Nucleus accumbens (tissue), 56 donors: ENCODE measurements at places on chromosomes 12 and 14.

DNA sequence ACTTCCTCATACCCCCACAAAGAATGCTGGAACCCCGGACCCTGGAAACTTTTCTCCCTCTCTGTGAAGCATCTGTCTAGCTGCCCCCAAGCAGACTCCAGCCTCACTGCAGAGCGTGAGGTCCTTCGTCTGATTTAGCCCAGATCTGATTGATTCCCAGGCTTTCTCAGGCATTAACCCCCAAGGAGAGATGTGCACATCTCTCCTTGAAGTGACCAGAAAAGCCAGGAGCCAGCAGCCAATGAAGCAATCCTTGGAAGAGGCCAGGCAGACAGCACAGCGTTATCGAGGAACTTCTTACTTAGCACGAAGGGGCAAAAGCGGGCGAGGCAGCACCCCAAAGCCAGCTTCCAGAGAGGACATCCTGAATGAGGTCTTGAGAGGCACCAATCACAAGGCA, 100.7 kb downstream of the ZFP36L1 start:
- DNase-seq = no peak

- DNase-seq = no peak
Observed at GRCh38 chr14:49594347-49595091, 4.2 kb upstream of the LRR1 start.

GRCh38 chr14:23079716-23080115, 15.2 kb downstream of the ACIN1 start:
- DNase-seq = no peak

- DNase-seq = no peak
Observed at GRCh38 chr14:73722581-73722980, 8.4 kb upstream of the PNMA1 start.

GRCh38 chr12:91926848-91927247, 218.8 kb downstream of the BTG1 start:
- no peak for DNase-seq

DNA sequence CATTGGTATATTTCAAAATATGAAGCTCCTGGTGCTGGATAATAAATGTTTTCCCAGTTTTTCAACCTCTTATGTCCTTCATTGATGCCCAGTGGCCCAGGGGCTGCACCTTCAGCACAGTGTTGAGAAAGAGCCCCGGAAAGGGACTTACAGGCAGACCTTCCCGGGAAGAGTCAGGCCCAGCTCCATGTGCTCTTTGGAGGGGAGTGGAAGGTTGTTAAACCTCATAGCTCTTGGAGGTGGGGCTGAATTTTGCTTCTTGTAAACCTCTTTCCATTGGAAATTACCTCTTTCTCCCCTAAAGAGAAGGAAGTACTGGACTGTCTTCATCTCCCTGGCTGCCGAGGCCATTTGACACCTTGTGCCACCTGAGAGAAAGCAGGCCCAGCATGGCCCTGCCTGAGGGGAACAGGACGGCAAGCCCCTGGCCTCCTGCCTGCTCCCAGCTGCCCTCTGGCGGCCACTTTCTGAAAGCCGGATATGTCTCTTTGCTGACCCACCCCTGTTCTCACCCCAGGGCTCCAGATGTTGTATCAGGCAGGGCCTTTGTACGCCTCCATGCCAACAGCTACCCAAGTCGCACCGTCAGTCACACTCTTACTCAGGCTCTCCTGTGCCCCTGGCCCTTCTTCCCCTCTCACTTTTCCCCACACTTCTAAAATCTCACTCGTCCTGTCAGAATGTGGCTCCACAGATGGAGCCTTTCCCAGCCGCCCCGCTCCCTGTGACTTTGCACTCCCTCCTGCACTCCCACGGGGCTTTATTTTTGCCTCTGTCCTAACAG, 43.0 kb downstream of the EVL start:
- DNase-seq = peak; percentile 84

DNA sequence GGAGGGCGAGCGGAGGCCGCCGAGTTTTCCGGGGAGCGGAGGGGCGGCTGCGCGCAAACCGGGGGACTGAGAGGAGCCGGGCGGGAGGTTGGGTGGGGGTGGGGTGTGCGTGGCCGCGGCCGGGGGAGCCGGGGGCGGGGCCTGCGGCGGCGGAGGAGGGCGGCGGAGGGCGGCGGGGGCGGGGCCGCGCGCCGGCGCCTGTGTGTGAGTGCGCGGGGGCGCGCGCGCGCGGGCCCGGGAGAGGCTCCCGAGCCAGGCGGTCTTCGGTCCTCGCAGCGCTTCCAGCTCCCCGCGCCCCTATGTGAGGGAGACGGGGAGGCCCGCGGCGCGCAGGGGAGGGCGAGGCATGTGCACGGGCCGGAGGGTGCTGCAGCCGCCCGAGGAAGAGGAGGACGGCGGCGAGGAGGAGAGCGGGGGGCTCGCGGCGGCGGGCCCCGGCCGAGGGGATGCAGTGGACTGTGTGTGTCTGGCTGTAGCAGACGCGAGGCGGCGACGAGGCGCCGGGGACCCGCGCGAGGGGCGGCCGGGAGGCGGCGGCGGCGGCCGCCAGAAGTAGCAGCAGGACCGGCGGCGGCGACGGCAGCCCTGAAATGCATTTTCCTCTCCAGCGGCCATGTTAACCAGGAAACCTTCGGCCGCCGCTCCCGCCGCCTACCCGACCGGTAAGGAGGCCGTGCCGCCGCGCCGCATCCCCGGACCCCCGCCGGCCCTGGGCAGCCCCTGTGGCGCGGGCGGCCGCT, at the start of gene DYRK2:
TSS of gene DYRK2 (plus strand) at position 225 of the 740 bp plus-strand sequence. CDS start at position 614, 389 bp downstream.
- DNase-seq = peak; percentile 53

DNA sequence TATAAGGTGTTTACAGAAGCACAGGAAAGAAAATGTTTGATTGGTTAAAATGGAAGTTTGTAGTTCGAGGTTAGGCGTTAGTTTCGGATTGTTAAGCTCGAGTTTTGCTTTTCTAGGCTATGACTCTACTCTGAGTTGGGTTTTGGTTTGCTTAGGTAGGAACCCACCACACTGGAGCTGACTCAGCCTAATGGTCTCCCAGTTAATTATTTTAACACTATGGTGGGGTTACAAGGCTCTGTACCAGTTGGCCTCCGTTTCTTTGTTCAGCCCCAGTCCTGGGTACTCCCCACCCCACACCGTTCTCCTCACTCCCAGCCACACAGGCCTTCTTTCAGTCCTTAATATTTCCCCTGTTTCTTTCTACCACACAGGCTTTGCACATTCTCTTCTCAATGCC, 583.9 kb downstream of the NRXN3 start:
- no peak for DNase-seq

DNA sequence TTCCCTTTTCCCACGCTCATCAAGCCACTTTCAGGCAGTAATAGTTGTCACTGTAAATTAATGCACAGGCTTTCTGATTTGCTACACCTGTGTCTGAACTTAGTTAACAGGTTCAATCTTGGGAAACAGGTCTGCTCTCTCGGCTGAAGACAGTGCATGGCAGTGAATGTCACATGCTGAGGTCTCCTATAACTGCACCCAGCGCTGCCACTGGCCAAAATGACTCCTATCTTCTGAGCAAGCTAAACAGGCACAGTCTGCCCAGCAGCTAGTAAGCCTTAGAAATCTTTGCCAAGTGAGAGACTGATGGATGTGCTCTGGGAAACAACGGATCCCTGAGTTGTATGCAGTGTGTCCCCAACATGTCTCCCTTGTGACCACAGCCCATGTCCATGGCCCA, 25.2 kb upstream of the FOXN3 start:
- no peak for DNase-seq

- peak; percentile 74 for DNase-seq
Observed at GRCh38 chr12:100794441-100795173, at the start of gene ANO4. TSS of gene ANO4 (plus strand) at chr12:100794776. CDS start at chr12:100901786, 107,010 bp downstream.

- DNase-seq = no peak
Observed at GRCh38 chr12:124720004-124720680, 143.5 kb downstream of the SCARB1 start.

GRCh38 chr12:2233034-2233433, 180.2 kb downstream of the CACNA1C start:
- no peak for DNase-seq

DNA sequence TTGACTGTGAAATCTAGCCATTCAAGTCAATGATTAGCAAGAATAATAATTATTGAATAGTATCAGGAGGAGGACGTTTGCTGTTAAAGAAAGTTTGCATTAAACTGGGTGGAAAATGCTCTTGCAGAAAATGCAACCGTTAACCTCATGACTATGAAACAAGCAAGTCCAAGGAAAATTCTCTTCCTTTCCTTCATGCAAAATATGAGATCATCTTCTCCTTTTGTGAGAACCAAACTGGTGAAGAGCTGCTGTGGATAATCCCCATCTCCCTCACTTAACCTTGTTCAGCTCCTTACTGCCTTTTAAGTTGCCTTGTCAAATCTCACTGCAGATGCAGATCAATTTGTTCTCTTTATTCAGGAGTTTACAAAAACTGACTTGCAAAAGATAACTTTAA, 142.5 kb downstream of the BCAT1 start:
- no peak for DNase-seq

DNA sequence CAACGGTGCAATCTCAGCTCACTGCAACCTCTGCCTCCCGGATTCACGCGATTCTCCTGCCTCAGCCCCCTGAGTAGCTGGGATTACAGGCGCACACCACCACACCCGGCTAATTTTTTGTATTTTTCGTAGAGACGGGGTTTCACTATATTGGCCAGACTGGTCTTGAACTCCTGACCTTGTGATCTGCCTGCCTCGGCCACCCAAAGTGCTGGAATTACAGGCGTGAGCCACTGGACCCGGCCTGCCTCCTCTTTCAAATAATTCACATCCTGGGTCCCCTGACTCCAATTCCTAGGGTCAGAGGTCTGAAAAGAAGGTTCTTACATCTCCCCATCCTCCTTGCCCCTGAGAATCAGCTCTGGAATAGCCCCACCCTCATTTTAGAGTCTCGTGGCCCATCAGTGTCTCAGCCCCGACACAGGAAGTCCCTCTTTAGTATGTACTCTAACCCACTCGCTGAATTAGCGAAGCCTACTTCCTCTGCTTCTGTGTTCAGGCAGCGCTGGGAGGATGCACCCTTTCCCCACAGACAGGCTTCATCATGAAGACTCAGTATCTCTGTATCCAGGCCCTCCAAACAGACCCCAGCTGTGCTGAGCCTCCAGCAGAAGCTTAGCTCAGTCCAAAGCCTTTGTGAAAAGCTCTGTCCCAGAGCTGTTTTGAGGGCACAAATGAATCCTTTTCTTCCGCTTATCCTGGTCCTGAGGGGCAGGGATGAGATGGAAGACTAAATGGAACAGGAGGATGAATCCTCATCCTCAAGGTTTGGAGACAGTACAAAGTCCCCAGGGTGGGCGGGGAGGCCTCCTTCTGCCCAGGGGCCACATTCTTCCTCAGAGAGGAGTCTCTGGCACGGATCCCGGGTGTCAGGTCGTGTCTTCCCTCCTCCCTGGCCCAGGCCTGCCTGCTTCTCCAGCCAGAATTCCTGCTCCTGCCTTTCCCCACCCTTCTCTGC, 3.5 kb downstream of the LPAR5 start:
- DNase-seq = no peak

- DNase-seq = no peak
Observed at GRCh38 chr12:68406134-68406576, 74.0 kb upstream of the MDM1 start.

- DNase-seq = no peak
Observed at GRCh38 chr12:25130741-25131188, 64.2 kb downstream of the DNAI7 start.

DNA sequence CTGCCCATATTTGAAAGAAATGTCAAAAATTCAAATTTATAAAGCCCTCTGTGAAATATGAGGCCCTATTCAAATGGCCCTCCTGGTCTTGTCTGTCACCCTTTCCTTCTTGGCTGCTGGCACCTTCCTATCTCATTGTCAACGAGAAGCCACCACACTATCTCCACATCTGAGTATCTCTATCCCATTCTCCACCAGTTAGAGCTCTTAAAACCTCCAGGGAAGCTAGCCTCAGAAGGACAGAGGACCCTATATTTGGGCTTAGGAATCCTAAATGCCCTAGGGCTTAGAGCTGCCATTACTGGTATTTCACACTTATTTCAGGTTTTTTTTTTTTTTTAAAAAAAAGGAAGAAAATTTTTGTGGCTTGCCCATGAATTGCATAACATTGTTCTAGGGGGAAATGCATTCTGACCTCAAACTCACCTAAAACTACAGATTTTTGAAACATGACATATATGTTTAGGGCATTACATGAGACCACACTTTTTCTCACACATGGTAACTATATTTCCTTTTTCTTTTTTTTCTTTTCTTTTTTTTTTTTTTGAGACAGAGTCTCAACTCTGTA, 25.0 kb downstream of the SLC25A21 start:
- no peak for DNase-seq

- DNase-seq = no peak
Observed at GRCh38 chr14:33568935-33569579, 381.8 kb downstream of the EGLN3 start.

DNA sequence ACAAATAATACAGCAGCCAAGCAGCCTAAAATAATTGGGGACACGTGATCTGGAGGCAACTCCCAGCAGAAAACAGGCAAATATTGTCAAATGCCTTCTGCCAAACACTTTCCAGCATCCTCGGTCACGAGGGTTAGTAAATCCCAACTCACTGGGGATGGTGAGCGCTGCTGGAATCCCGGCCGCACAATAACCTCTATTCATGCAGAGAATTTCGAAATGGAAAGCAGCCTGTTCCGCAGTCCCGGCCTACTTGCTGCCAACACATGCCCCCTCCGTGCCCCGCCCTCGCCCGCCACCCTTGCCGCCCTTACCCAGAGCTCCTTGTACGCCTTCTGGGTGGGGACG, 62.2 kb downstream of the RFX4 start:
- DNase-seq = peak; percentile 90

DNA sequence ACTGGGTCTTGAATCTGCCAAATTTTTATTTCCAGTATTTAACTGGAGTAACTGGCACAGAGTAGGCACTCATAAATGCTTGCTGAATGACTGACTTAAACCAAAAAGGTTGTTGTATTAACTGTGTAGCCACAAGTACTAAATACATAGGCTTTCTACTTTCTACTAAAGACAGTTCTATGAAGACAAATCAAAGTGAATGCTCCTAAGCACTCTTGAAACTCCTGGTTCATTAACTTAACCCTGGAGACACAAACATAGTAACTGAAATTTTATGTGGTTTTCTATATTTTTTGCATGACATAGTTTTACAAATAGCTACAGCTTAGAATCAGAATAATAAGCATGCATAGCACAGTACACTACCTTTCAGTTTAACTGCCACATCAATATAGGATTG, 70.4 kb downstream of the TXNDC16 start:
- DNase-seq = no peak
